NAMALWA (cell line): ENCODE measurements at places on chromosomes 7 and 10.

DNA sequence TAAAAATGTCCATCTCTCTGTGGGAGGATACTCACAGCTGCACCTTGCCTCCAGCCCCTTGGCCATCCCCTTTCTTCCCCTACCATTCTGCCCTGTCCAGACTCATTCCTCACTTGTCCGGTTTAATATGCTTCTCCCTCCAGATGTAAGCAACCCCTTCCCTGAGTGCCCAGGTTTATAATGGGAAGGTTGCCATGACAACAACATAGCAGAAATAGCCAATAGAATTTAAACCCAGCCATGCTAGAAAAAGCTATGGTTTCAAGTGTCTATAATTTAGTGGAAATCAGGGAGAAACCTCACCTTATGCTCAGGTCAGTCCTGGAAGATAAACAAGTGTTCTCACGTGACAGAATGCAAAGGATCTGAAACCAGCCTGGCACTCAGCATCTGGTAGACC, 196.0 kb upstream of the FZD8 start:
- DNase-seq, result no peak

- no peak for DNase-seq
Measured at GRCh38 chr7:6306471-6306870, 34.0 kb upstream of the CYTH3 start.

GRCh38 chr10:77002872-77003271, 634.7 kb downstream of the KCNMA1 start:
- no peak for DNase-seq

DNA sequence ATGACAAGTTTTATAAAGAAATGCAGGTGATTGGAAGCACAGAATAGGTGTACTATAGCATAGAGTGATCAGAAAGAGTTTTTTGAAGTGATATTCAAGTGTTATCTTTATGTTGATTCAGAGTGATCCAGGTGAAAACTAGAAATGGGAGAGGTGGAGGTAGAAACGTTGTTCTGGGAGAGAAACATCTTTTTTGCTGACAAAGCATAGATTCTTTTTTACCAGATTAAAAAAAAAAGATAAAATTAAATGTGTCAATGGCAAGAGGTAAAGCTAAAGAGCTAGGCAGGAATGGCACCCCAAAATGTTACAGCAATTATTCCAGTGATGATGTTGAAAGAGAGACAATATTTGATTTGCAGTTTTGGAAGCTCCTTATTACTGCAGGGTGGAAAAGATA, 12.6 kb upstream of the VSTM2A start:
- DNase-seq, result no peak

DNA sequence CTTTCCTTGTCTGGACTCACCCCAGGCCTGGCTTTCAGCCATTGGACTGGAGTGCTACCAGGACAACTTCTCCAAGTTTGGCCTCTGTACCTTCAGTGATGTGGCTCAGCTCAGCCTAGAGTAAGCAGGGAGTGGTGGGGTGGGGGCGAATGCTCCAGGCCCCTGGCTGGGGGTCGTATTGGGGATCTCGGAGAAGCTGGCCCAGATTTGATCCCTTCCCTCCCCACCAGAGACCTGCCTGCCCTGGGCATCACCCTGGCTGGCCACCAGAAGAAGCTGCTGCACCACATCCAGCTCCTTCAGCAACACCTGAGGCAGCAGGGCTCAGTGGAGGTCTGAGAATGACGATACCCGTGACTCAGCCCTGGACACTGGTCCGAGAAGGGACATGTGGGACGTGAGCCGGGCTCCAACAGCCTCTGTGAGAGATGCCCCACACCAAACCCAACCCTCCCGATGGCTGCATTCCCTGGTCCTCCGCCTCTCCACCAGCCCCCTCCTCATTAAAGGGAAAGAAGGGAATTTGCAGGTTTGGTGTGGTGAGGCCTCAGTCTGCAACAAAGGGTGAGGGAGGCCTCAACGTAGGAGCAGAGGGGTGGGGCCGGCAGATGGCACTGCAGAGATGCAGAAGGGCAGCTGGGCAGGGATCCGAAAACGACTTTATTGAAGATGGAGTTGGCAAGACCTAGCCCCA, 14.8 kb downstream of the TRPV6 start:
- no peak for DNase-seq

GRCh38 chr7:101066141-101066832, 19.0 kb upstream of the TRIM56 start:
- DNase-seq, result no peak

DNA sequence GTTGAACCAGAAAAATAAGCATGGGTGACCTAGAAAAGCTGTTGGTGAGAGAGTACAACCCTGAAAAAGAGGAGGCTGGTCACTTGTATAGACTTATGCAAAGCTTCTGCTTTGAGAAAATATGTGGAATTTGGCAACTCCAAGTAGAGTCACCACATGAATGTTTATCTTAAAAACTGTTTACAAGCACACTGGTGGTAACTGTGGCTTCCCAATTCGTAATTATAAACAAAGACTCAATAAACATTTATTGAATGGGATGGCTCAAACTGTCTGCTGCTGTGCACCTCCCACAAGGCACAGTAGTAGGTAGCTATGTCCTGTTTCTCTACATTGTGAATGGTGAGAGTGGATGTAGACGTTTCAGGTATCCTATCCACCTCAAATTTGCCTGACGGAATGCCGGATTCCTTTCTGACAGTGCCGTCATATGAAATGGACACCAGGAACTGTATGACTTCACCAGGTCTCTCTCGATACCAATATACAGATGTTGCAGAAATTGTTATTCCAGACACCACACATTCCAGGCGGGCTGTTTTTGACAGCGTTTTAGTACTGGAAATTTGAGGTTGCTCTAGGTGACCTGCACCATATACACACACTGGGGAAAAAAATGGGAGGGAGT, 43.4 kb upstream of the TARP start:
- DNase-seq, result no peak

DNA sequence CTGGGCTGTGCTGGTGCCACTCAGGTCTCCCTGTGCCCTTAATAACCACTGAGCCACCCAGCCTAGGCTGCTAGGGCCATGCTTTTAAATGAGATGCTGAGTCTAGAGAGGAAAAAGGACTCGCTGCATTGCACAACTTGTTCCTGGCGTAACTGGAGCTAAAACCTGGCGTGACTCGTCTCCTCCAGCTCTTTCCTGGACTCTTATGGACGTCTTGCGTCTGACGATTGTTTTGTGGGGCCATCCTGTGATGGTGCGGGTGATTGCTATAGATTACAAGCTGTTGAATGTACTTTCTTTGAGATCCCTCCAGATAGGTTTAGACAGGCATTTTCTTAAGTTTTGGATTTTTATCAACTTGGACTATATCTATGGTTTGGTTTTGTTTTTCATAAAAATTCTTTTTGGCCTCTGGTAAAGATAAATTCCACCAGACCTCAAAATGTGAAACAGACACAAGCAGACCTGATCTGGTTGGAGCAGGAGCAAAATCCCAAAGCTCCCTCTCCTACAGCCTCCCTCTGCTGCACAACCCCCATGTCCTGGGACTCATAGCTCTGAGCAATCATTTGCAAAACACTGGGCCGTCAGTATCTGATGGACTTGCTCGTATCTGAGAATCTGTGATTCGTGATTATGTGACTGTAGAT, 230.3 kb downstream of the ARHGAP12 start:
- DNase-seq, result no peak

DNA sequence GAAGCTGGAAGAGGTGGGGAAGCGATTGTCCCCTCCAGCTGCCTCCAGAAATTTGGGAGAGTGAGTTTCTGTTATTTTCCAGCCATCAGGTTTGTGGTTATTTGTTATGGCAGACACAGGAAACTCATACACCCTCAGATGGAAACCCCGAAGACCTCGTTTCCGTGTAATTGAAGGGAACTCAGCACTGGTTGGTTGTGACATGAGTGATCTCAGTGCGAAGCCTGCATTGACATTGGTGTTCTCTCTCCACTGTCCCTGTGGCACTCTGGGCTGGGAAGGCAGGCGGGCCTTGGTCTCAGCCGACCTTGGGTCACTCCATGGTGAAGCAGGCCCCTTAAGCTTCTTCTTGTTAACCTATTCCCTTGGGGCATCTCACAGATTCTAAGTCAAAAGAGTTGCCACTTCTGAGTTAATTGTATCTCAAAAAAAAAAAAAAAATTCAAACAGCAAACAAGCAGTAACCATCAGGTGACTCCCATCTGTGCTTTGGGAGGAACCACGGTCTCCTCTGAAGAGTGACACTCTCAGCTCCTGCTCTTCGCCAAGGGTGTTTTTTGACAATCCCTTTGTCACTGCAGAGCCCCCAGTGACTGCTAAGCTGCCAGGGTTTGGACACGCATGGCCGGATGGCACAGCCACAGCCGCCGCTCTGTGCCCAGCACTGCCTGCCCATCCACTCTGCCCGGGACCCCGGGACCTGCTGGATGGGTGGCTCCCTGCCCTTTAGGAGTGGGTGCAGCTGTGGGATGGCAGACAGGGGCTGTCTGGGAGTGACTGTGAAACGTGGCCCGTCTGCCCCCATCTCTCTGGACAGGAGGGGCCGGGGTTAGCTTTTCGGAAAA, 233.6 kb downstream of the PRPF18 start:
- no peak for DNase-seq

- DNase-seq, result no peak
Measured at GRCh38 chr7:98209166-98209920, 1.9 kb upstream of the BHLHA15 start.

DNA sequence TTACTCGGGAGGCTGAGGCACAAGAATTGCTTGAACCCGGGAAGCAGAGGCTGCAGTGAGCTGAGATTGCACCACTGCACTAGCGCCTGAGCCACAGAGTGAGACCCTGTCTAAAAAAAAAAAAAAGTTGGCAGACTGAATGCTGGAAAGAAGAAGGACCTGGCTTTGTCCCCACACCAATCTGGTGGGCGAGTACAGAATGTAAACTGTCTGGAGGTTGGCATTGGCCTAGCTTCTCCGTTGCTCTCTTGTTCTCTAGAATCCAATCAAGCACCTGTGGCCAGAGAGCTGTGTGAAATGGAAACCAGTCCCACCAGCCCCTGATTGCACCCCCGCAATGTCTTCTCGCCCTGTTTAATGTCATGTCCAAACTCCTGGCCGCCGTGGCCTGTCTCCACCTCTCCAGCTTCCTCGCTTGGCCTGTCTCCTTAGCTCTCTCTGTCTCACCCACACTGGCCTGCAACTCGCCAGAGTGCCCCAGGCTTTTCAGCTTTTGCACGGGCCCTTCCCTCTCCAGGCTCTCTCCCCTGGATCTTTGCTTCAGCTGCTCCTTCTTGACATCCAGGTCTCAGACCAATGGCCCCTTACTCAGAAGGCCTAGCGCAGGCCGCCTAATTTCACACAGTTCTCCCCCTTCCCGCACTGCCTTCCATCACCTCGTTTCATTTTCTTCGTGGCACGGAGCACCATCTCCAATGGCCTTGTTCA, 670 bp upstream of the AGK start:
- no peak for DNase-seq

DNA sequence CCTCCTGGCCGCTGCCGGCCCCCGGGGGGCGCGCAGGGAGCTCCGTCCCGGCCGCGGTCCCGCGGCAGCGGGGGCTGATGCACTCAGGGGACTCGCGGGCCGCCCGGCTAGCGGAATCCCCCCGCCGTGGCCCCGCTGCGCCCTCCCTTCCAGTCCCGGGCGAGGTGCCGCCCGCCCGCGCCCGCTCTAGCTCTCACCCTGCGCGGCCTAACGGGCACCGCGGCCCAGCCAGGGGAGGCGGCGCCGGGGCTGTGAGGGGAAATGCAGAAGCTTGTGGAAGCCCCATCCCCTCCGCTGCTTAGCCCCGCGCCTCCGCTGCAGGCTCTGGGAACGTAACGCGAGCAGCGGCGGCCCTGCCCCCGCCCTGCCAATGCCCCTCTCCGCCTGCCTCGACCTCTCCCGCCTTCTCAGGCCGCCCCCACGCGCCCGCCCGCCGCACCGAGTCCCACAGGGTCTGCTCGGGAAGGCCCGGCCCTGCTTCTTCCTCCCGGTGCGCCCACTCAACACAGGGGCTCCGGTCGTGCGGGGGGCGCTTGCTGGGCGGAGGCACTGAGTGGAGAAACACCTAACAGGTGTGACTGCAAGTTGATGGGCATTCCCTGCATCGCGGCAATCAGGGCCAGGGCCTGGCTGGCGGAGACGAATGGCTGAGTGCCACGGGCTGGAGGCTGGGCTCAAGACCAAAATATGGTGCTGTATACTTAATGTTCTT, 384 bp upstream of the TMEM229A start:
- DNase-seq, result no peak

DNA sequence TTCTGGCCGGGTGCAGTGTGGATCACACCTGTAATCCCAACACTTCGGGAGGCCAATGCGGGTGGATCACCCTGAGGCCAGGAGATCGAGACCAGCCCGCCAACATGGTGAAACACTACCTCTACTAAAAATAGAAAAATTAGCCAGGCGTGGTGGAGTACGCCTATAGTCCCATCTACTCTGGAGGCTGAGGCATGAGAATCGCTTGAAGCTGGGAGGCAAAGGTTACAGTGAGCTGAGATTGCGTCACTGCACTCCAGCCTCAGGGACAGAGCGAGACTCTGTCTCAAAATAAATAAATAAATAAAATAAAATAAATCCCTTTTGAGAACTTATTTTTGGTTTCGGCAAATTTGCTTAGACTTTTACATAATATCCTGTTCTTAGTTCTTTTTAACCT, 31.3 kb upstream of the ATP6V0A4 start:
- DNase-seq, result no peak

DNA sequence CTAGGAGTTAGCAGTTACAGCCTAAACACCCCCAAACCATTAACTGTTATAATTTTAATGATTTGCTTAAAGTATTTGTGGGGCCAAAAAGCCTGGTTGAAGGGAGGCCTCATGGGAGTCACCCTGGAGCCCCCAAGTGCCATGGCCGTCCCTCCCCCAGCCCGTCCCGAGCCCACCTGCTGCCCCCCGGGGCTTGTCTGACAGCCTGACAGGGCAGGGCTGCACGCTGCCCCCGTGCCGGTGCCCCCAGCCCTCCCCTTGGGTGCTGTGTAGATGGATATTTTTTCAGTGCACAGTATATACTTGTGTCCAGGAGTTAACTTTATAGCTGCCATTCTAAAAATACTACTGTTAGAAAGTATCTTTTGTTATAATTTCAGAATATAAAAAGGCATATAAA, 108.4 kb downstream of the CYTH3 start:
- no peak for DNase-seq

- DNase-seq, result no peak
Measured at GRCh38 chr7:56483861-56484550, 367.8 kb upstream of the NUPR2 start.

GRCh38 chr7:155458878-155459699, 1.2 kb downstream of the EN2 start:
- no peak for DNase-seq

- no peak for DNase-seq
Measured at GRCh38 chr7:81300753-81301152, 381.9 kb upstream of the SEMA3C start.

- no peak for DNase-seq
Measured at GRCh38 chr10:120486671-120487205, 29.7 kb downstream of the PLPP4 start.

DNA sequence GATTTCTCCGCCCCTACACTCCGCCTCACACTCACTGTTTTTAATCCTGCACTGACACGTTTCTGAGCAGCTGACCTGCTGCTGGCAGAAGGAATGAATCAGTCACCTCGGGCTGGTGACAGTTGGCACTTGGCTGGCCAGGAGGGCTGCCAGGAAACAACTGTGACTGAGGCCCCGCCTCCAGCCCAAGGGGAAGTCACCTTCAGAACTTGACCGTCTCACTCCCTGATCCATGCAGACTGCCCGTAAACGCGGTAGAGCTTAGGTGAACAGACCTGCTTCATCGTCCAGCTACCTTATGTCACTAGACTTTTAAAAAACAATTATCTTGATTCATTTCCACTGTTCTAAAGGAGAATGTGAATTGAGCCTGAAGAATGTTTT, 107.5 kb downstream of the DOCK1 start:
- DNase-seq, result no peak
